ENCODE measurements at places on chromosomes 3 and 15.

- DNase-seq, result no peak
Measured at GRCh38 chr3:33217866-33218445, 654 bp downstream of the SUSD5 start.

GRCh38 chr3:145776782-145777408 lies 384.1 kb downstream of the PLOD2 start:
- no peak for DNase-seq

GRCh38 chr3:63642488-63642887 lies 10.0 kb upstream of the SNTN start:
- no peak for DNase-seq

GRCh38 chr3:43222590-43222989 lies 63.8 kb upstream of the SNRK start:
- peak; percentile 16 for DNase-seq

DNA sequence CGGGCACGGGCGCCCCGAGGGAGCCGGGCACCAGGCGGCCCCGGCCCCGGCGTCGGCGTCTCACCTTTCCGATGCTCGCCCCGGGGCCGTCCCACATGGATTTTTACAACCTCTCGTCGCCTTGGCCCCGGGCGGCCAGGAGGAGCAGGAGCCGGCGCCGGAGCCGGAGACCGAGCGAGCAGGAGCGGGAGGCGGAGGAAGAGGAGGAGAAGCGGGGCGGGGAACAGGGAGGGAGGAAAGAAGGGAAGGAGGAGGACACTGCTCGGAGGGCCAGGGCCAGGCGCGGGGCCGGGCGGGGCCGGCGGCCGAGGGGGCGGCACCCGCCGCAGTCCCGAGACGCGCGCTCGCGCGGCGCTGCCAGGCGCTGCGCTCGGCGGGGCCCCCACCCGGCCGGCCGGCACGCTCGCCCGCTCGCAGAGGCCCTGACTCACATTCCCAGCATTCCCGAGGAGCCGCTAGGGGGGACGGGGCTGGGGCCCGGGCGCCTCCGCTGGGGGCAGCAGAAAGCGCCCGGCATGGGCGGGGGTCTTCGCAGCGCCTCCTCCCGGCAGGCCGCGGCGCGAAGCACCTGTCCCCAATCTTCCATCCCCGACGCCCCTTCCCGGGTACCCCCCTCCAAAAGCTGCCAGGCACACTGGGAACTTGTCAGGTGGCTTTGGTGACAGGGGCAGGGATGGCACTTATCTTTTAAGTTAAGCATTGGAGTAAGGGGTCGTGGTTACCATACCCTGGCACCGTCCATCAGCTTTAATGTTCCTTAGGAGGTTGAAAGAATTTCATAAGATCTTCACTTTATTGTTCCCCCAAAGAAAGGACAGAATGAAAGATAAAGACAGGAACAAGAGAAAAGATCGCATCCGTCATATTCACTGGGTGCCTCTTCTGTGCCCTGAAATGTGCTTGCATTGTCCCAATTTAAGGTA lies at the start of gene ERC2:
Gene ERC2 (minus strand): TSS at position 284 of the 923 bp plus-strand sequence.
- no peak for DNase-seq

GRCh38 chr3:130516645-130517512 lies at the start of gene COL6A6:
Gene COL6A6, plus strand, starts transcription at chr3:130517177. Its CDS starts 43,188 bp downstream, at chr3:130560365.
- no peak for DNase-seq

DNA sequence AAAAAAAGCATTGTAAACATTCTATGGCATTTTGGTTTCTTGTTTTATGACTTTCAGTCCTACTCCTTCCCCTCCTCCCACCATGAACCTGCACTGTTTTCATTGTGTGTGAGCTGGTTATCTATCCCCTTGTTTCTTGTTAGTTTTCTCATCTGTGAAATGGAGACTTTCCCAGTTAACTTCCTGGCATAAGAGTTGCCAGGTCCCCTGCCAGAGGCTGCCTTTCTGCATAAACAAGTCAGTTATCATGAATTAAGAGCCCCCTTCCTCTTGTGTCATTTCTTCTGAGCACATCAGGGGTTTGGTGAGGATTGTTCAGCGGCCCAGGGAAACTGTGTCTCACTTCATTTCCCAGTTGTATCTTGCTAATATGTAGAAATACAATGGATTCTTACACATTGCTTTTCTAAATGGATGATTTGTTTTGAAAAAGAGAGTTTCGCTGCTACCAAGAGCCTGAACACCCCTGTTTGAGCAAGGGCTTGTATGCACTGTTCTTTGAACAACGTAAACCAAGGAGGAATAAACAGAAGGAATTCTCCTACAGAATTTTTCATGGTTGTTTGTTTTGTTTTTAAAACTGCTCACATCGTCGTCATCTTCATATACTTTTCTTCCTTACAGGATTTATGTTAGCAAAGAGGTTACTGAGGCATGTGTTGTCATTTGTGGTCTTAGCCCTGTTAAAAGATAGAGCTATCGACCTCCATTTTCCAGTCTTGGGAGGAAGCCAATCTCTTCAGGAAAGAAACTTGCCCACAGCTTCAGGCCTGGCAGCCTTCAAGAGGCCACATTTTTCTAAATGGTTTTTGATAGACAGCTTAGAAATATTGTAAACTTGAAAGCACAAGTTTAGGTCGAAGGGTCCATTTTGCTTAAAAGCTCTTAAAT lies 144.6 kb upstream of the IL12A start:
- DNase-seq, result no peak

GRCh38 chr3:124760601-124761000 lies 30.3 kb downstream of the UMPS start:
- DNase-seq, result no peak

DNA sequence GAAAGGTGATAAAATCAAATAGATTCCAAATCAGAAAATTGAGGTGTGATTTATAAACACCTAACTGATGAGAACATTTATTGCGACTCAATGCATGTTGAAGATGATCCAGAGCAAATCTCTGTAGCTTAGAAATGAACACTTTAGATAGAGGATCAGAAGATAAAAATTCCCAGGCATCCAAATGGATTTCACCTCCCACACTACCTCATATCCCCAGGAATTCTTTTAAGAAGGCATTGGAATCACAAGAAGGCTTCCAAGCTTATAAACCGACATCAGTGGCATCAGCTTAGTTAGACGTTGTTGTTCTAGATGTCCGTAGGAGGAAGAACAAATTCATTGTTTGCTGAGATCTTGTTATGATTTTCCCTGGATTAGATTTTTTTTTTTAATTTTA lies 154.4 kb downstream of the EBLN2 start:
- DNase-seq, result no peak

GRCh38 chr3:197828-198491 lies 1.4 kb downstream of the CHL1 start:
- DNase-seq, result no peak

DNA sequence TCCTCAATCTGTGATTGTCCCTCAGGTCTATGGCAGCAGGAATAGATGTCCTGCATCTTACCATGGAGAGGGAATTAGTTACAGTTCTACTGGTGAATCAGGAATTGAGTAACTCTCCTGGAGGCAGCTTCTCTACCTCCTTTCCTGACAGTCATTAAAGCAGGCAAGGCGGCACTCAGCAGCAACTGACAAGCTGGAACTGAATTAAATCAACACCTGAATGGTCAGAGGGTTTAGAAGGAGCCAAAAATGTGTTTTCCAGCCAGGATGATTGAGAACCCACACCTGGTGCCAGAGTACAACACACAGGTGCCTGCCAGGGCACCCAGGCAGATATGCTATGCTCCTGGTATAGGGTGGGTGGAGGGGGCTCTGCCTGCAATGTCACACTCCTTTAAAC lies 43.1 kb upstream of the TIPARP start:
- DNase-seq, result no peak

- no peak for DNase-seq
Measured at GRCh38 chr3:100073714-100074307, 40.5 kb downstream of the FILIP1L start.

GRCh38 chr3:156816794-156817645 lies 9.1 kb upstream of the LEKR1 start:
- peak; percentile 79 for DNase-seq

DNA sequence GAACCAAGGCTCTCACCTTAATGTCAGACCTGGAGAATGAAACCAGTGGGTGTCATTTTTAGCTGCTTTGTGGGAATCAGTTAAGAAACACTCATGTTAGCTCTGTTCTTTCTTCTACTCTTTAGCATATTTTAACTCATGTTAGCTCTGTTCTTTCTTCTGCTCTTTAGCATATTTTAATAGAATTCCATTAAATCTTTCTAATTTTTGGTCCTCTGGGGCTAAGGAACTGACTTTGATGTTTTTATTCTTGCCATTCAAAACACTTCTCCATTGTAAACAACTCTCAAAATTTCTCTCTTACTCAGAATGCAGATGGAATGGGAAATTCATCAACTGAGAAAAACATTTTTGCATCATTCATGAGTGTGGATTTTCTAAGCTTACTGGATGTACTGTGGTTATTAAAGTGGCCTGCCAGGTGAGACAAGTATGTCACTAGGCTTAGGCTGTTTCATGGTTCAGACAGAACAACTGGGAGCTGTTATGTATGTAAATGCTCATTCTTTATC lies 680.6 kb downstream of the ROBO2 start:
- DNase-seq, result no peak

DNA sequence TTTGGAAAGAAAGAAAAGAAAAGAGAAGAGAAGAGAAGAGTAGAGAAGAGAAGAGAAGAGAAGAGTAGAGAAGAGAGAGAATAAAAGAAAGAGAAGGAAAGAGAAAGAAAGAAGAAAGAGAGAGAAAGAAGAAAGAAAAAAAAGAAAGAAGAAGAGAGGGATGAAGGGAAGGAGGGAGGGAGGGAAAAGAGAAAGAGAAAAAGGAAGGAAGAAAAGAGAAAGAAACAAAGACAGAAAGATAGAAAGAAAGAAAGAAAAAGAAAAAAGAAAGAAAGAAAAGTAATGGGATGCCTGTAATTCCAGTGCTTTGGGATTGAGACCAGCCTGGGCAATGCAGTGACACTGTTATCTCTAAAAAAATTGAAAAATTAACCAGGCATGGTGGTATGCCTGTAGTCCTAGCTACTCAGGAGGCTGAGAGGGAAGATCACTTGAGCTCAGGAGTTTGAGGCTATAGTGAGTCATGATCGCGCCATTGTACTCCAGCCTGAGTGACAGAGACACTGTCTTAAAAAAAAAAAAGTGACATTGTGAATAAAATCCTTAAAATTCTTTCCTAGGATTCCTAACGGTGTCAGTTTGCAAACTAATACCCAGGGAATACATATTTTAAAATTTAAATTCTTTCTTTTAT lies 1.7 kb downstream of the RASL12 start:
- DNase-seq, result no peak

DNA sequence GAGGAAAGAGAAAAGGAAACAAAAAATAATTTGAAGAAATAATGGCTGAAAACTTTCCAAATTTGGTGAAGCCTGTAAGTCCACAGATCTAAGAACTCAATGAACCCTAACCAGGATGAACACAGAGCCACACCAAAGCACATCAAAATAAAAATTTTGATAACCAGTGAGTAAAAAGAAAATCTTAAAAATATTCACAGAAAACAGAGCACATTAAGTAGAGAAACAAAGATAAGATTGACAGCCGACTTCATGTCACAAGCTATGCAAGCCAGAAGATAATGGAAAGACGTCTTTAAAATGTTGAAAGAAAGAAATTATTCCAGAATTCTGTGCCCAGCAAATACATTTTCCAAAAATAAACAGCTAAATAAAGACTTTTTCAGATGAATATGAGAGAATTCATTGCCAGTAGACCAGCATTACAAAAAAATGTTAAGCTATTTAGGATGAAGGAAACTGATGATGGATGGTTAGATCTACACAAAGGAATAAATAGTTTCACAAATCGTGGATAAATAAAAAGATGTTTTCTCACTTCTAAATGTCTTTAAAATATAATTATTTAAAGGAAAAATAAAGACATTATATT lies 140.2 kb upstream of the SKOR1 start:
- no peak for DNase-seq

DNA sequence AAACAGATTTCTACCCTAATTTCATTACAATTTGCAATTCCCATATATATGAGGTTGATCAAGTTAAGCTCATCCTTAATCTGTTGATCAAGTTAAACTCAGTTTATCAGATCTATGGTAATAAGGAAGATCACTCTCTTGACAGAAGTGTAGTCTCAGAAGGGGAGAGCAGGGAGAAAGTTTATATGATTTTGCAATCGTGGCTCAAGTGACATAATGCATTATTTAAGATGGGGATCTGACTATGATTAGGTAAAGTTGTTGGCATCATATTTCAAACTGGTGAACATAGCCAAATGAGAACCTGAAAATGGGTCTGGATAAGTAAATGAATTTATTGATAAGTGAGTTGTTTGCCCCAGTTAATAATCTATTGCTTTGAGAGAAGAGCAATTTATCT lies 995.3 kb downstream of the OTOL1 start:
- no peak for DNase-seq

- no peak for DNase-seq
Measured at GRCh38 chr15:99407716-99408115, 156.4 kb downstream of the LRRC28 start.

GRCh38 chr3:128060473-128061381 lies 8.5 kb downstream of the SEC61A1 start:
- no peak for DNase-seq

GRCh38 chr15:51443282-51443914 lies 101.9 kb downstream of the GLDN start:
- no peak for DNase-seq

DNA sequence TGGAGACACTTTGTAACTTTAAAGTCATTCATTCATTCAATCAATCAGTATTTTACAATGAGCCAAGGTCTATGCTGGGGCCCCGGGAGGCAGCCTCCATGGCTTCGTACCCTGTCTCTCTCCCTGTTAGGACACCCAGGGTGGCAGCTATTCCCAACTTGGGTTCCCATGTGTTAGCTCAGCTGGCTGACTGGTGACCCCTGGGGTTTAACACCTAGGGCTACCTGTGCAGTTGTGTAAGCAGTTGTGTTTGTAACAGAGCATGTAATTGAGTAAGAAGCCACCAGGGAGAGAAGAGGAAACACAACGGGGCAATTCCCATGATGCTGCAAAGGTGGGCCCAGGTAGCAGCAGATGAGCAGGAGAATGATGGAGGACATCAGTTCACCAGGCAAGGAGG lies 132.4 kb downstream of the ADAMTS9 start:
- no peak for DNase-seq

DNA sequence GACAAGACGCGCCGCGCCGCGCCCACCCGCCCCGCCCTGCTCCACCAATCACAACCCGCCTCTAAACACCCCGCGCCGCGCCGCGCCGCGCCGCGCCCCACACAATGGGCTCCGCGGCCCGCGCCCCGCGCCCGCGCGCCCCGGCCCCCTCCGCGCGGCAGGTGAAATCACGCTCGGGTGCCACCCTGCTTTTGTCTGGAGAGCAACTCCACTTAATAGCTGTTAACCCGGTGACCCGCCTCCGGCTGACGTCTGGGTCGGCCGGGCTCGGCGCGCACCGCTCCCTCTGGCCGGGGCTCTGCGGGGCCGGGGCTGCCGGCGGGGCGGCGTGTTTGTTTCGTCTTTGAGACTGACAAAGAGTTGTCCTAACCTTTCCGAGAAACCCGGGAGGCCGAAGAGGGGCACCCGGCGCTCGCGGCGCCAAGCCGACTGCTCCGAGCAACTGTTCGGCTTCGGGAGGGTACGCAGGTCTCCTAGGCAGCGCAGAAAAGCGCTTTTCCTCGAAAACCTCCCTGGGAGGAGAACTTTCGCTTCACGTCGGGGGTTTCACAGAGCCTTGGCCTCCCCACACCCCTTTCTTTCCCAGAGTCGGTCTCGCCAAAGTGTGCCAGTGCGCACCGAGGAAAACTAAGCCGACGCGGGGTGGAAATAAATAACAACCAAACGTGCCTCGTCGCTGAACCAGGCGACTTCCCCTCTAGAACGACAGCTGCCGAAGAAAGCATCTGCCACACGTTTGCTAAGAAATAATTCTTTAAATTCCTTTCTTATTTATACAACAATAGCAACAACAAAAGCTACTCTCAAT lies 518.4 kb downstream of the FOXP1 start:
- DNase-seq, result peak; percentile 49

- no peak for DNase-seq
Measured at GRCh38 chr3:169965562-169966427, 812 bp upstream of the SEC62 start.

GRCh38 chr3:4805662-4806061 lies 173.6 kb upstream of the BHLHE40 start:
- no peak for DNase-seq
